Mammary epithelial cell (primary cell): ENCODE measurements at places on chromosomes 1 and 21.

- DNase-seq: no peak
Observed at GRCh38 chr1:244751271-244751895, 84.1 kb upstream of the COX20 start.

- no peak for DNase-seq
Observed at GRCh38 chr1:97834899-97835298, 85.9 kb downstream of the DPYD start.

- peak; percentile 28 for DNase-seq
Observed at GRCh38 chr1:23149114-23149513, 19.5 kb downstream of the LUZP1 start.

GRCh38 chr1:86356247-86356646, 39.9 kb downstream of the ODF2L start:
- no peak for DNase-seq

GRCh38 chr1:14611792-14612191, 13.3 kb downstream of the KAZN start:
- DNase-seq: no peak

GRCh38 chr1:31955917-31956736, 18.0 kb upstream of the PTP4A2 start:
- DNase-seq: peak; percentile 99

- no peak for DNase-seq
Observed at GRCh38 chr1:81529014-81529413, 271.7 kb upstream of the ADGRL2 start.

GRCh38 chr1:176779992-176780328, 317.0 kb downstream of the PAPPA2 start:
- DNase-seq: no peak

DNA sequence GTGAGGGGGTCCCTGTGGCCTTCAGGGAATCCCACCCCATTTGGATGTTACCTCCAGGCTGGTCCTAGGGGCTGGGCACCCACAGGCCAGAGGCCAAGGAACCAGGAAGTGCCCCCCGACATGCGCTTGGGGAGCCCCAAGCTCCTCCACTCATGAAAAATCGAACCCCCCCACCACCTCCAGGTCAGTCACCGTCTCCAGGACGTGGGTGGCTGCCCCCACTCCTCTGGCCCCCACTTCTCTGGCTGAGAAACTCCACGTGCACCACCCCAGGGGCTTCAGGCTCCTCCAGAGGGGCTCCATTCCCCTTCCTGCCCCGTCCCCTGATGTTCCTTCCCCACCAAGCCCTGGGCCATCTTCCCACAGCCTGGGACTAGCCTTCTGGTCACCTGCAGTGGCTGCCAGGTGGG, 30.5 kb upstream of the POFUT2 start:
- DNase-seq: no peak

DNA sequence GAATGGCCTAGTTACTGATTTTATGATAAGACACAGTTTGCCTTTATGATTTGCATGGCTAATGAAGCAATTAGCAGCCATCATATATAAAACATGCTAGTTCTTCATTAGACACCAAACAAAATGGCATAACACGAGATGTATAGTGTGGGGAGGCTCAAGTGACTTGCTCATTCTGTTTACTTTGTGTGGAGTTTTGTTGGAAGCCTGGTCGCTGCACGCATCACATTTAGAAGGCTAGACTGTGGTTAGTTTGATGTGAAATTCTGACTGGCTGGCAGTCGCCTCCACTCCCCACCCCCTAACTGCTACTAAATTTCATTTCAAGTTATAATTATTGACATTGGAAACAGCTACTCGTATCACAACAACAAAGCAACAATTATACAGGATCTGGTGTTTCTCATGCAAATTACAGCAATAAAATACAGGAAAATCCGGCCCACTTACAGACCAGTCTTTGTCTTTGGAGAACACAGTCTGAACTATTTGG, 356.1 kb downstream of the LMO4 start:
- no peak for DNase-seq

DNA sequence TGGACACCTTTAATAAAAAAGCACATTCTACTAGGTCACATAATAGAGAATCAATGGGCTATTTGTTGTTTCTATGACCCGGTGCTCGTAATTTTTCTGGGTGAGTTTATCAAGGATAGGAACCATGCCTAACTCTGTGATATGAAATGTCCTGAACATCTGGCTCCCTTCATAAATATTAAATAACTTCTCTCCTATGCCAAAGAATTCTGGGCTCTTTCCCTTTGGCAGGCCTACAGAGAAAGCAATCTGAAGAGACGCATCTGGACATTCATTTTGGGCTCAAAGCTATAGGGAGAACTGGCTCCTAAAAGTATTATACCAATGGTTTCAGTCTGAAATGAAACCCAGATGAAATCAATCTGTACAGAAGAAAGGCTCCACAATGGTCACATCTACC, 38.8 kb upstream of the ANGPTL7 start:
- no peak for DNase-seq

GRCh38 chr1:219460896-219461815, 151.7 kb downstream of the ZC3H11B start:
- peak; percentile 63 for DNase-seq

GRCh38 chr1:119291611-119292206, 76.9 kb upstream of the HAO2 start:
- no peak for DNase-seq

- DNase-seq: no peak
Observed at GRCh38 chr1:232316864-232317263, 313.1 kb downstream of the SIPA1L2 start.

DNA sequence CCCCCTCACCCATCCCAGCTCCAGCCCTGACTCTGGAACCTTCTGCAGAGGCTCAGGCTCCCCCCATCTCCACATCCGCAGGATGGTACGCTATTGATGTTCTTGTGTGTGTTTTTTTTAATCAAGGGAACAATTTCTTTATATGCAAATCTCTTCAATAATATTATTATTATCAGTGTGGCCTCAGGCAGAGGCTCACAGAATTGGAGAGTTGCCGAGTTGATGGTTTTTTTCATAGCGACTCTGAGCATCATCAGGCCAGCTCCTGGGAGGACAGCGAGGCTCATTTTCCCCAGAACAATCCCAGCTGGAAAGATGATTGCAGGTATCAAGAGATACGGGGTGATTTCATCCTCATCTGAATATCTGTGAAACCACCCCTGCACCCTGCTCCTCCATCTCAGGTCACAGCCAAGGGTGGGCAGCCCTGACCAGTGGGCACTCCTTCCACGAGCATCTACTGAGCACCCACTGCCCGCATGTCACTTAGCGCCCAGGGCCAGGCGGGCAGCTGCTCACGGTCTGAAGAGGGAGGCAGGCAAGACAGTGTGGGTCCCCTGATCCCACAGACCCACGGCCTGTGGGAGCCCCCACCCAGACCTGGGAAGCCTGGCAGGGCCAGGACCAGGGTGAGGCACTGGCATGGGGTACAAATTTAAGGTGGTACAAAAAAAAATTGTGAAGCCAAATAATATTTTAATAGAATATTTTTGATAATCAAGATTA, 245.6 kb upstream of the VAMP3 start:
- no peak for DNase-seq

- DNase-seq: no peak
Observed at GRCh38 chr21:40633048-40633447, 213.9 kb downstream of the DSCAM start.

- no peak for DNase-seq
Observed at GRCh38 chr21:36127977-36128376, 6.9 kb upstream of the CBR3 start.

DNA sequence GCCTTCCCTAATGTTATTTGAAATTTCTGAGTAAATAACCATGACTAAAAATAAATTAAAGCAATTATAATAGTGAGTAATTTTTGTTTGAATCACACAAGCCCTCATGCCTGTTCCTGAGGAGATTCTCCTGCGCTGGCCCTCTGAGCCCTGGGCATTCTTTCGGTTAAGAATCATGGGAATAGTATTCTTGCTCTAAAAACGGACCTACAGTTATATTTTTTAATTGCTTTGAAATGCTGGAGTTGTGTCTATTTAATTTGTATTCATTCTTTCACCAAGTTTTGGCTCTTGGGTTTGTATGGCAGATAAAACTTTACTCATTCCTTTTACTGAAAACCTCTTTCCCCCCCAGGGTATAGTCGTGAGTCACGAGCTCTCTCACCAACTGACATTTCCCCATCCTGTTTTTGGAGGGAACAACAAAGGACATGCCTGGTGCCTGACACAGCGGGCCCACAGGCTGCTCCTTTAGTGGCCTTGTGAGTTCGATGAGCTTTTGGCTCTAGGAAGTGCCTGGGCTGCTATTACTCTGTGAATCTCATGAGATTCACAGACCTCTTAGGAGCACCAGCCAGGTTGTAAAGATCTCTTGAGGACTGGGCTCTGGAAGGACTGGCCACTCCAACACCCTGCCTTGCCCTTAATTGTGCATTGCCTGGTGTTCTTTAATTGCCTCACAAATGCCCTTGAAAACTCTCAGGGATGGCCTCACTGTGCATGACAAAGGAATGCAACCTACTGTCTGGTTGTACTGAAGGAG, 58.6 kb downstream of the DDR2 start:
- peak; percentile 94 for DNase-seq

- DNase-seq: peak; percentile 29
Observed at GRCh38 chr1:89047734-89048133, 17.3 kb downstream of the GBP1 start.

- DNase-seq: no peak
Observed at GRCh38 chr1:23394684-23395083, 25.0 kb upstream of the ZNF436 start.

GRCh38 chr1:12035312-12035711, 16.0 kb downstream of the MIIP start:
- no peak for DNase-seq

- DNase-seq: no peak
Observed at GRCh38 chr1:3226191-3226590, 157.2 kb downstream of the PRDM16 start.
